ENCODE measurements at places on chromosomes 7 and 10. TPM values are rescaled to one million over a fixed set of nuclear protein-coding genes. Genes with fewer than 3 reads are reported as not detected.

The EGFR gene
- total RNA-seq: 0.18 TPM

The AMPH gene
- total RNA-seq: not detected

The SPAM1 gene
- total RNA-seq: not detected

The HMX2 gene
- total RNA-seq: 0.58 TPM

The ZNF804B gene
- 0.07 TPM for total RNA-seq

DNA sequence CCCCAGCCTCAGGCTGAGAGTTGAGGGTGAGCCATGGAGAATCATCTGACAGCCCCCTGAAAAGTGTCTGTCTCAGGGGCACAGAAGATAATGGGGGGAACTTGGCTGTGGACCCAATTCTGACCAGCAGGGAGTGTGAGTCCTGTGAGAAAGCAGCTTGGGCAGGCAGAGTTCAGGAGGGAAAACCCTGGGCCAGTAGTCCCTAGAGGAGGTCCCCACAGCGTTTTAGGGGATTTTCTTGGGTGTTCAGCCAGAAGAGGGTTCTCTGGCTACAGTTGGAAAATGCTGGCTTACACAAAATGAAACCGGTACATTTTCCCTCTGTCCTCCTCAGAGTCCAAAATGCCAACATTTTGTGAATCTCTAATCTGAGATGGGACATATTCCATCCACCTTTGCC lies 35.8 kb upstream of the TRIM8 start:
- peak; percentile 33 for DNase-seq

DNA sequence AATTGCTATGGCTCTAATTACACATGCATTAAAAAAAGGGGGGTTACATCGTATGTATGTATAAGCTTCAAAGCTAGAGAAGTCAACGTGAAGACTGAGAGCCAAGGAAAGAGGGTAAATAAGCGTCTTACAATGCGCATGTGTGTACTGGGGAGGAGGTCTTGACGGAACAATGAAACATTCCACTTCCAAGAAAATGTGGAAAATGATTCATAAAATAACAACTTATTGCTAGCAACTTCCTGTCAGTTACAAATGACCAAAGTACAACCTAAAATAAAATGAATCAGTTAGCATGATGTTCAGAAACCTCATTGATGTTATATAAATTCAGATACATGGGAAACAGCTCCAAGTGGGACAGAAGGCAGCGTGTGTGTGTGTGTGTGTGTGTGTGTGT lies 104.1 kb upstream of the RHEB start:
- DNase-seq: no peak

DNA sequence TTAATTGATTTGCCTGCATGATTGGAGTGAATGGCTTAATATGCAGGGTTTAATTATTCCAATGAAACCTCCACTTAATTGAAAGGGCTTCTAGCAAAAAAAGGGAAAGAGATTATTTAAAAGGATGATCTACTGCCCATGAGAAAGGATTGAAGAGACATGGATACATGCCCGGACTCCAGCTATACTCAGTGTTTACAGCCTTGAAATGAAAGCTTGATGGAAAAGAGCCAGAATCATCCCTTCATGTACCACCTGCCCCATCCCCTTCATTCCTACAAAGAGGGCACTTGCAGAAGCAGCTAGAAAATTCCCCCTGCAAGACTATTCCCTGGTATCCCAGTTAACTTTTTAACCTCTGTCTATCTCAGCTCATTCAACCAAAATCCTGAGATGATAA lies 78.4 kb downstream of the CARD11 start:
- DNase-seq: no peak

DNA sequence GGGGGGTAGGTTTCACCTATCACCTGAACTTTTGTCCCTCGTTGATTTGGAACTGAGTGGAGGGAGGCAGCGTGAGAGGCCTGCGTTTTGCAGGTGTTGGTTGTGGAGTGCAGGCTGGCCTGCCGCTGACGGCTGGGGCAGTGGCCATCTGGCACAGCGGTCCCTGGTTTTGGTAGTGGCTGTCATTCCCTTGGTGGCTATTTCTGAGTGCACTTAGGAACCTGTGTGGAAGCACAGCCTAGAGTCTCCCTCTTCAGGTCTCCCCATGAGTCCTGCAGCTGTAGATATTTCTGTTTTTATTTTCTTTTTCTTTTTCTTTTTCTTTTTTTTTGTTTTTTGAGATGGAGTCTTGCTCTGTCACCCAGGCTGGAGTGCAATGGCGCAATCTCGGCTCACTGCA lies 129.2 kb downstream of the CUL2 start:
- no peak for DNase-seq

GRCh38 chr10:7192061-7192460 lies 218.8 kb downstream of the SFMBT2 start:
- no peak for DNase-seq

GRCh38 chr7:24216576-24217125 lies 67.3 kb upstream of the NPY start:
- DNase-seq: no peak

DNA sequence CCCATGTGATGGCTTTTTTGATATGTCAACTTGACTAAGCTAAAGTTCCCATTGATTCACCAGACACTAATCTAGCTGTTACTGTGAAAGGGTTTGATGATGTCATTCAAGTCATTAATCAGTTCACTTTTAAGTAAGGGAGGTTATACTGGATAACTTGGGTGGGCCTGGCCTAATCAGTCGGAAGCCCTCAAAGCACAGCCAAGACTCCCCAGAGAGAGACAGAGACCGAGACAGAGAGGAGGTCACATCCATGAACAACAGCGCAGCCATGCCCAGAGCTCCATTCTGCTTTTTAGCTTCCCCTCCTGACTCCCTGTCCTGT lies 103.4 kb downstream of the TRIL start:
- no peak for DNase-seq

Data from K562 (cell line).